ENCODE measurements at places on chromosomes 12 and 14.

DNA sequence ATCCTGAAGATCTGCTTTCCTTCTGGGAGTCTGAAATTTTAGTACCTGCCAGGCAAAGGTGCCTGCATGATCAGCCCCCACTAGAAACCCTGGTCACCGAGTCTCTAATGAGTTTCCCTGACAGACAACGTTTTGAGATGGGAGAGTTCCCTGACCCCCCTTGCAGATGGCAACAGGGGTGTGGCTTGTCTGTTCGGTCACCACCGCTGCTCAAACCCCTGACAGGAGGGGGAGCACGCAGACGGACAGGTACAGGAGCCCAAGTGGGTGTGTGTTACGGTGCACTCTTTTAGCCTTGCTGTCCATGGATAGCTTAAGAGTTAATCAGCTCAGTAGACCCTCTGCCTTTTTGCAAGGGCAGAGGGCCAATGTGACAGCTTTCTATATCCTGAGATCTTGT lies 19.3 kb upstream of the CDKN3 start:
- no peak for DNase-seq

DNA sequence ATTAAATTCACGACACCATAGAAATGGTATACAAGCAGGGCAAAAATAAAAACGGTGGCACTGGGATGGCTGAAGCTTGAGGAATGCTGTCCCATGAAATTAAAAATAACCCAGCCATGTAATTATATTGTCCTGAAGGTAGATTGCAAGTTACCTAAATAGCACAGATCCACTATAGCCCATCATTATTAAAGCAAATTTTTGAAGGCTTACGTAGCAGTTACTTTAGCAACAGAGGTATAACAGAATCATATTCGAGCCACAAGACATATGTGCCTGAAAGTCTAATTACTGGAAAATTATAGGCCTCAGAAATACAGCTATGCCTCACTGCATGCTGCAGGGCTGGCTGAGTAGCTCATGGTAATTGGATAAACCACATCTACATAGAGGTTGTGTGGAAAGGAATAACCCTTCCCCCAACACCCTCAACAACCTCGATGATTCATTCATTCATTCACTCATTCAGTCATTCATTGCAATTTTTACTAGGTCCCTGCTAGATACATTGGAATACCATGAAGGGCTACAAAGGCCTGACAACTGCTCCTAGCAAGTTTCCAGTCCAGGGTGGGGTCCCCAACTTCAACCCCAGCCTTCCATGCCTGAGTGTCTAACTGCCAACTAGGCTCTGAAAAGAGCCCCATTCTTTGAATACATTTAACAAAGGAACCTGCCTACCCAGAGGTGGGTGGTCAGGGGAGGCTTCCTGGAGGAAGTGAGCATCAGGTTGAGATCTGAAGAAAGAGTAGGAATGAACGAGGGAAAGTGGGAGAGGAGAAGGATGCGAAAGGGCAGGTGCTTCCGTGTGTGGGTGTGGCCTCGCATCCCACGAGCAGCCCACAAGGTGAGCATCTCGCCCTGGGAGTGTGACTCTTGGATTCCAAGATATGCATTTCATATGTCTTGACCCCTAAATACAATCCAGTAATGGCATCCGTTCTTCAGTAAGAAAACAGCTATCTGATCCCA lies 18.0 kb upstream of the CMKLR1 start:
- no peak for DNase-seq

DNA sequence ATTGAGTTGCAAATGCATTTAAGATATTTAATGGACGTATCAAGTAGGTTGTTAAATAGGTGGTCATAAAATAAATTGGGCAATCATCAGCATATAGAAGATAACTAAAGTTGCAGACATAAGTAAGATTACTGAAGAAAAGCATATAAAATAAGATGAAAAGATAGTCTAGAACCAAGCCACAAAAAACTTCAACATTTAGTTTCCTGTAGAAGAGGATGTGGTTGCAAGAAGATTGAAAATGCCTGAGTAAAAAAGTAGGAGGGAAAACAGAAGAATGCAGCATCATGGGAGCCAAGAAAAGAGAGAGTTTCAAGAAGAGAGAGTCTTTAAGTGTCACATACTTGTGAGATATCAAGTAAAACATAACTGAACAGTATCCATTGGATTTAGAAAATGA lies 17.6 kb upstream of the SLC16A7 start:
- DNase-seq: no peak

DNA sequence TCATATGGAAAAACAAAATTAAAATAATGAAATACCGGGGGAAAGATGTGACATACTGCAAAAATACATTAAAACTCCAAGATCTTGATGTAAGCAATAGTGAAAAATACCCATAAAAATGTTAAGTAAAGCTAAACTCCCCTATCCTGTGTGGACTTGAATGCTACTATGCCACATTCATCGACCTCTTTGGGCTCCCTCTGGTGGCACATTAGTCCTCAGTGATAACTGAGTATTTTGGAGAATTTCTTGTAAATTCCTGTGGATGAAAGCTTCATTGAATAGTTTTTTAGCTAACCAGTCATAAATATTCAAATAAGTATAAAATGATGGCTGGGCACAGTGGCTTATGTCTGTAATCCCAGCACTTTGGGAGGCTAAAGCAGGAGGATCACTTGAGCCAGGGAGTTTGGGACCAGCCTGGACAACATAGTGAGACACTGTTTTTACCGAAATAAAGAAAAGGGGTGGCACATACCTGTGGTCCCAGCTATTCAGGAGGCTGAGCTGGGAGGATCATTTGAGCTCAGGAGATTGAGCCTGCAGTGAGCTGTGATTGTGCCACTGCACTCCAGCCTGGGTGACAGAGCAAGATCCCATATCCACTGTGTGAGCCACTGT lies 42.4 kb upstream of the SGPP1 start:
- no peak for DNase-seq

DNA sequence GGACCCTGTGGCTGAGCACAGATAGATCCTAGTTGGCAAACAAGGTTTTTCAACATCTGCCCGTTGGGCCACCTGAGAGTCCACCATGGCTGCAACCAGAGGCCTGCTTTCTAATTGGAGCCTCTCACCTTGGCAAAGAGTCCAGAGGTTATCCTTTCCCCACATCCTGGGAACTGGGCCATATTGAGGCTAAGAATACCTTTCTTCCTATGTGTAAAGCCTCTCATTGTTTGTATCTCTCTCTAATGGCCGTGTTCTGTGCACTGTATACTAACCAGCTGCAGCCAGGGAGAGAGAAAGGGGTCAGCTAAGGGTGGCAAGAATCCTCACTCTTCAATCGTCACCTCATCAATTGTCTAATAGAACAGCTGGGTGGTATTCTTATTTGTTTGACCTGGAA lies 79.1 kb upstream of the ST8SIA1 start:
- DNase-seq: no peak

DNA sequence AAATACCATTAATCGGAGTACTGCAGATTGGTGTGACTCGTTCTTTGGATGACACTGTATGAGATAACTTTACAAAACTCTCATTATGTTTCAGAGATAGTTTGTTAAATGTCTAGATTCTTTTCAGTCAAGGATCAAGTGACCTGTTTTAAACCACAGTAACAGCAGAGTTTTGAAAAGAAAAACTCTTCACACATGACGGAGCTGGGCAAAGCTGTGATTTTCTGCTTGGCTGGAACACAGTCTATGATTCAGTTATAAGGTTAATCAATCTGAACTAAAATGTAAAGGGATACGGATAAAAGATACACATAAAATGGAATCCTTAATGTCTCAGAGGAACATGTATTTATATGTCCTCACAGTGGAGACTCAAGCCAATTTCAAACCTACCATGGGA lies 573.2 kb downstream of the PRKD1 start:
- no peak for DNase-seq

DNA sequence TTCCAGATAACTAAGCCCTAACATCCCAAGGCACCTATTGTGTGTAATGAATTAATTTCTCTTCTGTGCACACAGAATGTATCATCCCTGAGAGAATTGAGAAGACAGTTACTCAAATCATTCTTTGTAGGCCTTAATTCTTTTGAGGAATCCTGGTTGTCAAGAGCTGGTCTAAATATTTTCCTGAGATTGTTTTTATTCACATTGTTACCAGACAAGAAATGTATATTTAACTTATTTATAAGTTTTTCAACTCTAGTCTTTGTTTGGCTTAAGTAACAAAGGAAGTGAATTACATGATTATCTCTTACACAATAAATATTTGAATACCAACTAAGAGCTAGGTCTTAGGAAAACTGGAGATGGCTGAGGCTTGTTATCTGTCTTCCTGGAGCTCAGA lies 169.4 kb downstream of the DACT1 start:
- DNase-seq: no peak

DNA sequence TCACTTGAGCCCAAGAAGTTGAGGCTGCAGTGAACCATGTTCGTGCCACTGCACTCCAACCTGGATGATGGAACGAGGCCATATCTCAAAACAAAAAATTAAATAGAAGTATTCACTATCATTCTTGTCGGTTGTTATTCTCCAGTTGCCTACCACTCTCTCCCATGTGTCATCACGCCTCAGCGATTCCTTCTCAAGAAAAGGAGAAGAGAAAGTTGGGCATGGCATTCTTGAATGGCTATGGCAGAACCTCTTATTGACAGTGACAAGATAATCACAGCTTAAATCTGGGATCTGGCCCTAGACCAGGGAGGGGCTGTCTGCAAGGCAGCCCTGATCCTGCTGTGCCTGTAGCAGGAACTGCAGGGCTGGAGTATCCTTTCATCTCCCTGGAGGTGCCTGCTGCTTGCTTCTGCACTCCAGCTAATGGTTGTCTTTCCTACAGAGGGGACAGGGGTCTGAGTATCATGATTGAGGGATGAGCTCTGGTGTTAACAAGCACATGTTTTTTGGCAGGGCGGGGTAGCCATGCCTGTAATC lies 12.8 kb upstream of the MLEC start:
- no peak for DNase-seq
